Stomach (tissue), 19 donors: ENCODE measurements at places on chromosomes 2 and 18. TPM values are rescaled to one million over a fixed set of nuclear protein-coding genes. Genes with fewer than 3 reads are reported as not detected.

DNA sequence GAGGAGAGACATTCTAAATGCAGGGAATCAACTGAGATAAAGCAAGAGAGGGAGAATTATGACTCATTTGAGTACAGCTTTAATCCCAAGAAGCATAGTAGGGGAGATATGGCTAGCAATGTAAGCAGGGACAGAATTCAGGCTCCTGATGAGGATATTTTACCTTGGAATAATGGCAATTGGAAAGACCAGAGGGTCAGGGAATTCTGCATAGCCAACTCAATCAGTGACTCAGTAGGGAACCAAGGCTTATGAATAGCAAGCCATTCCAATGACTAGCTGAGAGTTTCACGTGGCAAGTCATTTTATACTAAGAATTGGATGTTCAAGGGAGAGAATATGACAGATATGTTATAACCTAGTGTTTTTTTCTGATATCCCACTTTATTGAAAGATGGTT, 563.8 kb upstream of the NETO1 start:
- H3K36me3 ChIP-seq, result no peaks in the 10 kb centered on the region
- H3K27me3 ChIP-seq, result no peaks in the 10 kb centered on the region
- H3K4me3 ChIP-seq, result no peak overlapping the region

GRCh38 chr18:14086458-14087231, 45.6 kb downstream of the ZNF519 start:
- H3K4me1 ChIP-seq, result peaks cover 4% of the 10 kb centered on the region
- H3K27ac ChIP-seq, result no peak overlapping the region
- H3K36me3 ChIP-seq, result no peaks in the 10 kb centered on the region
- H3K27me3 ChIP-seq, result no peaks in the 10 kb centered on the region
- H3K4me3 ChIP-seq, result no peak overlapping the region
- DNase-seq, result no peak

The ALPP gene
- polyA plus RNA-seq, result not detected

The ANKRD53 gene
- polyA plus RNA-seq, result 2.3 TPM
